ENCODE measurements at places on chromosomes 13 and 19.
A peak's percentile ranks its signal among the peaks of the same experiment; 100 is the strongest.

DNA sequence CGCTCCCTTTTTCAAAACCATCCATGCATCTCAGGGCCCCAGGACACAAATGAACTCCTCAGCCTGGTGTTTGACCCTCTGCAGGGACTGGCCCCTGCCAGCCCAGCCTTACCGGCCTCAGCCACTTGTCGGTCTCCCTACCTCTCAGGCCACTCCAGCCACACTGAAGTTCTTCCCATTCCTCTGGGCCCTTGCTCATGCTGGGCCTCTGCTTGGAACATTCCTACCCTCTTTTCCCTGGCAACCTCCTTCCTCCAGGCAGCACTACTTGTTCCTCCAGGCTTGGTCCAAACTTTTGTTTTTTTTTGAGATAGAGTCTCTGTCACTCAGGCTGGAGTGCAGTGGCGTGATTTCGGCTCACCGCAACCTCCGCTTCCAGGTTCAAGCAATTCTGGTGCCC is 7.6 kb upstream of the EGLN2 start:
- DNase-seq: no peak

DNA sequence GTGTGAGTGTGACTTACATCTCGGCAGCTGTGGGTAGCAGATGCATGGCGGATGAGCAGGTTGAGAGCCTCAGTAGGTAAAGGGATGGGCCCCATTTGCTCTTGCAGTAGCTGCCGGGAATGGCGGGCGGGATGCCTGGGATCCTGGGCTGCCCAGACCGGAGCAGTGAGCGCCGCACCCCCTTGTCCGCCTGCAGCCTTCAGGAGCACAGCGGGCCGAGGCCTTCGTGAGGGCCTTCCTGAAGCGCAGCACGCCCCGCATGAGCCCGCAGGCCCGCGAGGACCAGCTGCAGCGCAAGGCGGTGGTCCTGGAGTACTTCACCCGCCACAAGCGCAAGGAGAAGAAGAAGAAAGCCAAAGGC is 4.1 kb downstream of the POP4 start:
- no peak for DNase-seq

DNA sequence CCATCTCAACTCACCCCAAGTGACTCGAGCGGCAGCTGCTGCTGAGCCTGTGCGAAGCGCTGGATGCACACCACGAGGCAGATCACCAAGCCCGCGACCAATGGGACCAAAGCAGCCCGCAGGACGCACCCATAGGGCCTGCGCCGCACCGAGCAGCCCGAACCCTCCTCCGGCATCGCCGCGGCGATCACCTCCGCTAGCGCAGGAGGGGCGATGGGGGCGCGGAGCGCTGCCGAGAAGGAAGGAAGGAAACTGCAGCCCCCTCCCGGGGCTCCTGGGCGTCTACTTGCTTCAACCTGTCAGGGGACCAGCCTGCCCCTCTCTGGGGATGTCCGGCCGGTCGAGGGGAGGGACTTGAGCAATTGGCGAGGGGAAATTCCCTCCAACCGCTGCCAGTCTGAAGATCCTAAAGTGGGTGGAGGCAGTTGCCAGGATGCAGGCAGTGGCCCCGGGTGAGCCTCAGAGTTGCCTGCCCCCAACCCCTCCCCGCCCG is at the start of gene CD70:
Gene CD70, minus strand, starts transcription at position 324 of the 493 bp plus-strand sequence. Its CDS starts 148 bp downstream, at position 176.
- peak; percentile 36 for DNase-seq

DNA sequence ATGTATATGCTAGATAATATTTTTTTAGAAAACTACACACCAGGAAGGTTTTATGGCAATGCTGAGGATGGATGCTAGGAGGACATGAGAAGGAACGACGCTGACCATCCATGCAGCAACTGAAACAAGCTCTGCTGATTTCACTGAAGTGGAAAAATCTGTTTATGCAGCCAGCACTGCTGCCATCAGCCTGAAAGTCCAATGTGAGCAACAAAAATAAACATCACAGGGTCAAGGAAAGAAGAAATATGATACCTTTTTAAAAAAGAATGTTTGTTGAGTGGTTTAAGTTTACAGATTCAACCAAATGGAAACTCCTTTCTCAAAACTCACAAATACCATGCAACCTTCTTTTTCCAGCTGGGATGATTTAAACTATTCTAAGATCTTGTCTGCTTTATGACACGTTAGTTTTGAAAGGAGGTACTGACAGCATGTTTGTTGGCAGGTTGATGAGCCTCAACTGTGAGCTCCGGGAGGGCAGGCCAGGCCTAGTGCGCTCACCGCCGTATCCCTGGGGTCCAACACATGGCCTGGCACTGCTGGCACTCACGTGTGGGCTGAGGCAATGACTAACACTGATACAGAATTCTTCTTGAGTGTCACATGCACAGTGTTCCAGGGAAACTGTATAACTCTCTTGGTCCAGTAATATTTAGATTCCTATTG is 46.8 kb downstream of the LATS2 start:
- no peak for DNase-seq

DNA sequence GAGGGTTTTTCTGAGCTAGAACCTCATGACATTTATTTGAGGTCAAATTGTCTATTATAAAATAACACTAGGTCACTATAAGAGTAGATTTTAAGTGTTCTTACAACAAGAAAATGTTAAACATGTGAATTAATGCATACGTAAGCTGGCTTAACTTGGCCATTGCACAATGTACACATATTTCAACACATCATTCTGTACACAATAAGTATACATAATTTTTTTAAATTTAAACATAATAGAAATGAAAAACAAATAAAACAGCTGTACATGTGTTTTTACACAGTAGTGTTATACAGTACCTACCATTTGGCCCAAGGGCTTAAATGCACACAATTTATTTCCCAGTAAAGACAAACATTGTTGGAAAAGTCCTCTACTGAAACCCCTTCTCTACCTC is 269.9 kb downstream of the DACH1 start:
- DNase-seq: no peak

GRCh38 chr19:34220472-34221063 is 33.8 kb upstream of the GARRE1 start:
- no peak for DNase-seq

DNA sequence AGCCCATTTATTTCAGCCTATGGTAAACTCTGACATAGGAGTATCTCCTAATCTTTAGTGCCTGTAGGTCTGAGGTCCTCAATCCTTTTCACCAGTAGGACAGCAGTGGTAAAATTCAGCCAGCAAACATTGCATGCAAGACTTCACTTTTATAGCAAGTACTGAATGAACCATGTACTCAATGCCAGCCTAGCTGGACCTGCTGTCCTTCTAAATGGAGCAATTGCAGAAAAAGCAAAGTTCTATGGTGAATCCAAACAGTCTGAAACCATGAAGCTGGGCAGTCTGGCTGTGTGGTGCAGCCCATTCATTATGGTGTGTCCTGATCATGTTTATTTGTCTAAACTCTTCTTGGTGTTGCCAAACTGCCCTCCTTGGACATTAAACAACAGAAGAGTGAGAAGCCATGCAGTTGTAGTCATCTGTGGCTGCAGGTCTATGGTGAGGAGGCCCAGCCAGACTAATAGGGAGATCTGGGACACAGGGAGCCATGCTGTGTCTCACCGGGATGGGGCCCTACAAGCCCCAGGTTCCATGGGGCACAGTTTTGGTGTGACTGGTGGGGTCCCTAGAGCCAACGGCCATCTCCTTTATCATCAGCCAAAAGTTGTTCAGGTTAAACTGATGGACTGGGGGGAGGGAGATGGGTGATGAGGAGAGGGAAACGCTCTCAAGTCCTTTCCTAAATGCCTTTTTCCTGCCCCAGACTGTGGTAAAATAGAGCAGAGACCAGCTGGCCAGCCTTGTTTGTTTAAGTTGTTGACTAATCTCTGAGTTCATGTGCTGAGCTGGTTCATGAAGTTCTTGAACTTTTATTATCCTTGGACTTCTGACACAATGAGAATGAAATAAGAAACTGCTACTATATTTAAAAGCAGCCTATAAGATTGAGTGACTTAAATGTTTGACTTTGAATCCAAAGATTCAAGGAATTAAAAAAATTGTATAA is 20.6 kb upstream of the TNFSF11 start:
- no peak for DNase-seq

DNA sequence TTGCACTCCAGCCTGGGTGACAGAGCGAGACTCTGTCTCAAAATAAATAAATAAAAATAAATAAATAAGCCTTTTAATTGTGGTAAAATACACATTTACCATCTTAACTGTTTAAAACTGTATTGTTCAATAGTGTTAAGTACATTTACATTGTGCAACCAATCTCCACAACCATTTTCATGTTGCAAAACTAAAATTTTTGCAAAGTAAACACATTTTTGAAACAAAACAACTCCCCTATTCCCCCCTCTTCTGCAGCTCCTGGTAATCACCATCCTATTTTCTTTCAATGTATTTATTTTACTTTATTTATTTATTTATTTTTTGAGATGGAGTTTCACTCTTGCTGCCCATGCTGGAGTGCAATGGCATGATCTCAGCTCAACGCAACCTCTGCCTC is 5.8 kb upstream of the B9D2 start:
- no peak for DNase-seq

GRCh38 chr19:50162988-50163387 is at the start of gene IZUMO2:
Gene IZUMO2 (minus strand): TSS chr19:50163281. CDS start chr19:50163194, 87 bp downstream.
- no peak for DNase-seq

- DNase-seq: no peak
Measured at GRCh38 chr13:105365021-105365550, 1170.4 kb downstream of the EFNB2 start.

- DNase-seq: no peak
Measured at GRCh38 chr13:74987124-74987690, 494.8 kb downstream of the TBC1D4 start.

- DNase-seq: no peak
Measured at GRCh38 chr19:16702123-16702522, 17.5 kb upstream of the NWD1 start.

GRCh38 chr13:50693727-50694126 is 149.8 kb downstream of the DLEU7 start:
- no peak for DNase-seq

GRCh38 chr19:13507053-13507611 is 853 bp upstream of the CACNA1A start:
- DNase-seq: no peak

All from activated gamma-delta T cell (primary cell).